ENCODE measurements at places on chromosomes 11 and 22.

DNA sequence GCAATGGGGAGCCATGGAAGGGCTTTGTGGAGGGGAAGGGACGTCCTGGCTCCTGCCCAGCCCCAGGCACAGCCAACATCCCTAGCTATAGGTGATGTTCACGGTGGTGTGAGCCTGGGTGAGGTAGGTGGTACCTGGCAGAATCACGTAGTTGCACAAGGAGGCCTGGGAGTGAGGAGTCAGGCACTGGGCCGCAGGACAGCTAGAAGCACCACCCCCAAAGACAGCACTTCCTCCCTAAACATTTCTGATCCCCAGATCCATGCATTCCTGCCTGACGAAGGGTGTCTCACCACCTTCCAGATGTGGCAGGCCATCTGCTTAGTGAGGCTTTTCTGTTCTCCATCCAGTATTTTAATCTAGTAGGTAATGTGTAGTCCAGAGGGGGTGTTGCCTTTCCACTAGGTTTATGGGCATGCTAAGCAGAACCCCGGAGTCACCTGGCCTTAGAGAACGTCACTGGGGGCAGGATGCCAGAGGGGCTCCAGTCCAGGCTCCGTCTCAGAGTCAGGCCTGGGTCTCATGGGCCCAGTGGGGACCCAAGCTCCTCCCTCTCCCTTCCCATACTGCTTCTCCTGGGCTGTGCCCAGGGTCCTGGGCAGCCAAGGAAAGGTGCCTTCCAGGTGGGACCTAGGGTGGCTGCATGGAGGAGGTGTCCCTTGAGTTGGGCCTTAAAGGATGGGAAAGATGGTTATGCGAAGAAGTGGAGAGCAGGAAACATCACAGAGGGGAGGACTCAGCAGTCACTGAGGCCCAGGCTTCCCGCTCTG lies 56.2 kb downstream of the OTOG start:
- no peak for DNase-seq

- no peak for DNase-seq
Measured at GRCh38 chr11:68051191-68052136, 12.6 kb downstream of the TCIRG1 start.

GRCh38 chr22:29079218-29079901 lies 6.5 kb downstream of the KREMEN1 start:
- DNase-seq = no peak

GRCh38 chr22:47175151-47176025 lies 412.9 kb downstream of the TBC1D22A start:
- DNase-seq = no peak

DNA sequence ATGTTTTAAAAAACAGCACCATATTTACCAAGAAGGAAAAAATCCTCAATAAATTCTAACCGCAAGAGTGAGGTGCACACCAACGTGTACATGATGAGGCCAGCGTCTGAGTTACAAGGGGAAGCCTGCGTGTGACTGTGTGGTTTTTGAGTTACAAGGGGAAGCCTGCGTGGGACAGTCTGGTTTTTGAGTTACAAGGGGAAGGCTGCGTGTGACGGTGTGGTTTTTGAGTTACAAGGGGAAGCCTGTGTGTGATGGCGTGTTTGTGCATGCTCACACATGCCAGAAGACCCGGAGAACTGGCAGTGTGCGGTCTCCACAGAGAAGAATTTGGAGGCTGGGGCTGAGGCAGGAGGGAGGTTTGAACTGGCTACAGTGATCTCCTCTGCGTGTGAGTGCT lies 1376.4 kb downstream of the TBC1D22A start:
- DNase-seq = no peak

DNA sequence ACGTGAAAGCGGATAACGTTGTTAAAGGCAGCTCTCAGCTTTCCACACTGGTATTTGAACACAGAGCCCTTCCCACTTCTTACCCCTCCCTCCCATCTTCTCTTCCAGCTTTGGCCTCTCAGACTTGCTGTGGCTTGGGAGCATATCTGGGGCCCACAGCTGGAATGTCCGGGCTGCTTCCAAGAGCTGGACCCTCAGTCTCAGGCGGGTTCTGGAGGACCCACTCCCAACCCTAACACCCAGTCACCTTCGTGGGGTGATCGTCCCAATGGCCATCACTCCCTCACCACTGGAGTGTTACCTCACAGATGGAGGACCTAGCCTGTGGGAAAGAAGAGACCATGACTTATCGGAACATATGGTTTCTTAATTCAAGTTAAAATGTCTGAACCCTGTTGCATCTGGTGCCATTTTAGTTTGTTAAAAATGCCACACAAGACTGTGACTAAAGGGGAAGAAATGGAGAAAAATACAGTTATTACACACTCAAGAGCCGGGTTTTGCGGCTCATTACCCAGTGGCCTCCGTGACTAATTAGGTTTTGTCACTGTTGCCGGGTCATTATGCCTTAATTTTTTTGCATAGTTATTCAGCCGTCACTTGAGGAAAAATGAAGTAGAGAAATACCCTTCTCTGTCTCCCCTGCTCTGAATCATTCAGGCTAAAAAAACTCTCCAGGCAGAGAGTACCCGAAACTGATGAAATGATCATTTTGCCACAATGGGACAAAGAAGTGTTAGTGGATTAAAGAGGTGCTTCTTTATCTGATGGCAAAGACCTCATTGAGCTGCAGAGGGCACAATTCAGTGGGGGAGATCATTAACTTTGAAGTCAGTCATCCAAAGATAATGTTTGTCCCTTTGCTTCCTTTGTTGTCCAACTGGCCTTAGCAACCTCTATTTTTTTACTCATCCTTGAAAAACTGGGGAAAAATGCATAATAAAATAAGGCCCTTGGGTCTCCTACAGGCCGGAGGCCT lies 87.2 kb upstream of the HTATIP2 start:
- DNase-seq = no peak

DNA sequence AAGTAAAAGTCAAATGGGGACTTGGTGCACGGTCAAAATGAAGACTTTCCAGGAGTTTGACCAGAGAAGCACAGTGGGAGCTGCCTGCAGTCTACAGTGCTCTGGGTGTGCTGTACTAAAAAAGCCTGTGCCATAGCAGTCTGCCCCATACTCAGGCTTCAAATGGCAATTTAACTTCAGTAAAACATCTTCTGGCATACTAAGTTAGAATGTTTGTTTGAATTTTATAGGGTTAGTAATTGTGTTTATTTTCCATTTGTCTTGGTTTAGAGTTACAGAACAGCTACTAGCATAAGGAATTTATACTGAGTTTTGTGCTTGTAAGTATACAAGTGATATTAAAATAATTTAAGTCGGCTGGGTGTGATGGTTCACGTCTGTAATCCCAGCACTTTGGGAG lies 29.3 kb upstream of the LIPT2 start:
- DNase-seq = no peak

- DNase-seq = no peak
Measured at GRCh38 chr11:104782377-104782754, 115.9 kb downstream of the CASP12 start.

GRCh38 chr11:17774232-17775034 lies 39.9 kb downstream of the KCNC1 start:
- DNase-seq = no peak

- DNase-seq = no peak
Measured at GRCh38 chr11:96817482-96818399, 427.9 kb downstream of the JRKL start.

- DNase-seq = no peak
Measured at GRCh38 chr11:34576331-34576730, 44.6 kb upstream of the EHF start.

GRCh38 chr22:19109198-19110063 lies 12.8 kb downstream of the DGCR2 start:
- peak; percentile 75 for DNase-seq

GRCh38 chr22:37515901-37516300 lies 3.3 kb downstream of the CARD10 start:
- no peak for DNase-seq

DNA sequence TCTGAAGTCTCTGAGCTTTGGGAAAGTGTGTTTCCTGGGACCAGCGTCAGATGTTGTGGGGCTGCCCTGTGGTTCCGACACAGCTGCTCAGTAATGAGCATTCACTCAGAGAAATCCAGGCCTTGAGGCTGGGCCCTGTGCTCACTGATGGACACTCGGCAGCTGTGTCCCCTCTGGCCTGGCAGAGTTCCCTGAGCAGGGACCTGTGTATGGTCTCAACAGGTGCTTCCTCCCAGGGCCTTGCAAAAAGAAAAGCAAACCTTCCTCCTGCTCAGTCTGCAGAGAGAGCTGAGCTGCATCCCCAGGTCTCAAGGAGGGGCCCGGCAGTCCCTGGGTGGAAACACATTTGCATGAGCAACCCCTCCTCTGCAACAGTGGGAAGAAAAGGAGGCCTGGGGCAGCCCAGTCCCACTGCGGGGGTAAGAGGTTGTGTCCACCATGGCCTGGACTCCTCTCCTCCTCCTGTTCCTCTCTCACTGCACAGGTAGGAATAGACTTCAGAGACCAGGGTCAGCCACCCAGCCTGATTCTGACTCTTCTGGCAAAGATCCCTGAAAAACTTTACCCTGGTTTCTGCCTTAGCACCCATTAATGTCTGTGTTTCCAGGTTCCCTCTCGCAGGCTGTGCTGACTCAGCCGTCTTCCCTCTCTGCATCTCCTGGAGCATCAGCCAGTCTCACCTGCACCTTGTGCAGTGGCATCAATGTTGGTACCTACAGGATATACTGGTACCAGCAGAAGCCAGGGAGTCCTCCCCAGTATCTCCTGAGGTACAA lies 131.2 kb downstream of the VPREB1 start:
- peak; percentile 85 for DNase-seq
